Activated naive CD4-positive, alpha-beta T cell treated with Interleukin-2 at 50 U/mL for 16 hours (primary cell): ENCODE measurements at places on chromosomes 5 and 9.

- DNase-seq = no peak
These were observed 35.5 kb downstream of the OLFML2A start for GRCh38 chr9:124812441-124812876.

GRCh38 chr5:6482735-6483134 is 34.1 kb downstream of the UBE2QL1 start:
- no peak for DNase-seq

GRCh38 chr9:136899196-136899595 is 12.9 kb downstream of the TRAF2 start:
- no peak for DNase-seq

DNA sequence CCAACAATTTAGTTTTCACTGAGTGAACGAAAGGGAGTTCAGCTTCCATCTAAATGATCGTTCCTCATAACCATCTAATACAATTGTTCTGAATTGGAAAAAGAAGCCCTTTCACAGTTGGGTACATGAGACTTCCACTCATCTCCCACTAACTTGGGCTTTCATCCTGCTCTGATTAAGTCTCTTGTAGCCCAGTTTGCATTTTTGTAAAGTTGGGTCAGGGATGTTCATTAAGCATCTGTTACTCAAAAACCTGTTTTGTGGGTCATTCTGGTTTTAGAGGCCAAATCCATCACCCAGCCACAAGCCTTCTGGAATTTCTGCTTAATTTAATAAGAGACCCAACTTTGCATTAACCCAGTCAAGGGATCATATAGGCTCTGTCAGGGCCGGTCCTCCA is 385.3 kb downstream of the BNC2 start:
- DNase-seq = no peak

GRCh38 chr9:109108318-109108717 is 11.4 kb downstream of the TMEM245 start:
- no peak for DNase-seq
